ENCODE measurements at places on chromosomes 1 and 21.

- no peak for DNase-seq
These were observed 91.3 kb upstream of the HNRNPU start for GRCh38 chr1:244955661-244956060.

DNA sequence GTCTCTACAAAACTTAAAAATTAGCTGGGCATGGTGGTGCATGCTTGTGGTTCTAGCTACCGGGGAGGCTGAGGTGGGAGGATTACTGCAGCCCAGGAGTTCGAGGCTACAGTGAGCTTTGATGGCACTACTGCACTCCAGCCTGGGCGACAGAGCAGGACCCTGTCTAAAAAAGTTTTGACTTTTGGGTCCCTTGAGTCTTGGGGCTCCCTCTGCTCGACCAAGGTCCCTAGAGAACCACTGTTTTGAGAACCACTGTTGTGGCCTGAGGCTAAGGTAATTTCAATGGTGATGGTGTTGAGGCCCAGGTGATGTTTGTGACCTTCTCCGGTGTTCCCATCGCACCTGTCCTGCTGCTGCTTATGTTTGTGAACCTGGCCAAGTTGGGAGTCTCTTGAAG is 3.1 kb upstream of the CAMTA1 start:
- DNase-seq, result no peak

DNA sequence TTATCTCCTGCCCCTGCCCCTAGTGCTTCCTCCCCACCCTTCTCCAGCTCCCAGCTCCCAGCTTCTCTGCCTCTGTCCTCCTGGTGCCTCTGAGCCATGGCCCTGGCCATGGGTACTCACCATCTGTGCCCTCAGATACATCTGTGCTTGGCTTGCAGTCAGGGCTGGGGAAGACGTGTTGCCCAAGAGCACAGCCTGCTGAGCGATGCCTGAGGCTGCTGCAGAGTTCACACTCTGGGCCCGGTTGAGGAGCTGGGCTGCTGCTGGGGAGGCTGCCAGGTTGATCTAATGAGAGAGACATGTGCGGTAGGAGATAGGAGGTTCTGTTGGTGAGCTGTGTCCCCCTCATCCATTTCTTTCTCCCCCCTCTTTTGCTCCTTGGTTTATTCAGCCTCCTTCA is 49.4 kb upstream of the A3GALT2 start:
- DNase-seq, result no peak

- DNase-seq, result no peak
These were observed 46.5 kb upstream of the PODN start for GRCh38 chr1:53015508-53015860.

- DNase-seq, result no peak
These were observed 49.6 kb upstream of the KCTD3 start for GRCh38 chr1:215517441-215517891.

All from CD8-positive, alpha-beta memory T cell (primary cell).